ENCODE measurements at places on chromosomes 1 and 21.

DNA sequence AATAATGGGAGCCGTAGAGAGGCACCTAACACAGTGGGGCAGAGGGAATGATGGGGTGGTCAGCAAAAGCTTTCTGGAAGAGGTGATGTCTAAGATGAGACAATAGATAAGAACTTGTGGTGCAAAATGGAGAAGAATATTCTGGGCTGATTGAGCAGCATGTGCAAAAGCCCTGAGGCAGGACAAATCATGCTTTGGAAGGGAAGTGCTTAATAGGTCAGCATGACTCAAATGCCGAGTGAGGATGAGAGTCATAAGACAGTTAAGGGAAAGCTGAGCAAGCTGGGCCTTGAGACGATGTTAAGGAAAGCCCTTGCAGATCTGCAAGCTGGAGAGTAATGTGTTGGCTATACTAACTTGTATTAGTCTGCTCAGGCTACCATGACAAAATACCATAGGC is 37.3 kb upstream of the ASB17 start:
- no peak overlapping the region for H3K4me3 ChIP-seq
- no peak overlapping the region for H3K27ac ChIP-seq
- H3K27me3 ChIP-seq = no peaks in the 10 kb centered on the region

GRCh38 chr1:55339681-55340080 is 124.5 kb upstream of the USP24 start:
- H3K4me1 ChIP-seq = no peaks in the 10 kb centered on the region
- no peaks in the 10 kb centered on the region for H3K36me3 ChIP-seq
- no peak for DNase-seq
- H3K4me3 ChIP-seq = no peak overlapping the region
- H3K27ac ChIP-seq = no peak overlapping the region
- no peaks in the 10 kb centered on the region for H3K27me3 ChIP-seq

DNA sequence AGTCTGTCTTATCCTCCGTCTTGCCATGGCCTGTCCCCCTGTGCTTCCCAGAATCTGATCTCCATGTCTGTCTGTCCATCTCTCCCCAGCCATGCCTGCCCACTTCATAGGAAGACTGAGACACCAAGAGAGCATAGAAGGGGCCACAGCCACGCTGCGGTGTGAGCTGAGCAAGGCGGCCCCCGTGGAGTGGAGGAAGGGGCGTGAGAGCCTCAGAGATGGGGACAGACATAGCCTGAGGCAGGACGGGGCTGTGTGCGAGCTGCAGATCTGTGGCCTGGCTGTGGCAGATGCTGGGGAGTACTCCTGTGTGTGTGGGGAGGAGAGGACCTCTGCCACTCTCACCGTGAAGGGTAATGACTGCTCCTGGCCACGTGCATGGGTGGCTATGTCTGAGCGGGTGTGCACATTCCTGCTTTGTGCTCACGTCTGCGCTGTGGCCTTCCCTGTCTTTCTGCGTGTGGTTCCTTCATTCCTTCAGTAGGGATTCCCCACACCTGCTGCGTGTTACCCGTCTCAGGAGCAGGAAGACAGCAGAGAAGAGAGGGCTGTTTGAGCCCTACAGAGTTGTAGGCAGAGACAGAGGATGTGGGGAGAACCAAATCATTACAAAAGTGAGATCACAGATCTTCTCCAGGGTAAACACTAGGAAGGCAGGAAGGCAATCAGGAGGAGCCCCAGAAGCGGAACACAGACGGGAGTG is 80.8 kb downstream of the OBSCN start:
- no peaks in the 10 kb centered on the region for H3K4me1 ChIP-seq
- H3K27ac ChIP-seq = no peak overlapping the region
- no peaks in the 10 kb centered on the region for H3K27me3 ChIP-seq
- no peak overlapping the region for H3K4me3 ChIP-seq

DNA sequence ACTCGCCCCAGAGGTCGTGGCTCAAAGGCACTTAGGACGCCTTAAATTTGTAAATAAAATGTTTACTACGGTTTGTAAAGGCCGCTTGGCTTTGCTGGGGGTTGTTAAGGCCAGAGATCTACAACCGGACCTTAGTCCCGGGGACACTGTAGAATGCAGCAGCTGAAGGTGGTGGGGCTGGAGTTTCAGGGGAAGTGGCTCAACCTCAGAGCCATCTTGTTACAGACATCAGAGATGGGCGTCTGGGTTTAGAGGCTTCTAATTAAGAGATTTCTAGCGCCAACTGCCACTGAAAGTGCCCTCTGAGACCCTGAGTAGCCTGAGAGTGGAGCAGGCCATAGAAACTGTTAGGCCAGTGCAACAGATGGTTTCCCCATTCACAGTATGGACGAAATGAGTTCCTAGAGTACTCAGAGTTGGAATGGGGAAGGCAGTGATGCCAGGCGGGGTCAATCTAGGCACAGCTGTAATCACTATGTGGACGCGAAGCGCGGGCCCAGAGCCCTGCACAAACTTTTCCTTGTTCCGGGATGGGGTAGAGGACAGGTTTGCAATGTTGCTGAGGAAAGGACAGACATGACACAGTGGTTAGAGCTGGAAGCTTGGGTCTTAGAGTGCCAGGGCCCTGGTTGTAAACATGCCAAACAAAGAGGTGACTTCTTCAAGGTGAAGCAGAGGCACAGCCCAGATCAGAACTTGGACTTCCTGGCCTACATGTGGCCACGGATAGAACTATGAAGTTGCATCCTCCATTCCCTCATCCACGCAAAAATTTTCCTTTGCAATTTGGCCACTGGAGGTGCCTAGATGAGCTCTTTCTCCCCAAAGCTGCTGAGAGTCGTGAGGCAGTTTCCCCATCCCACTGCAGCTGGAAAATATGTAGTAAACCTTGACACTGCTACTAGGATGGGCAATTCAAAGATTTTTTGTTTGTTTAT is 6.0 kb downstream of the HLX start:
- no peak for DNase-seq
- no peak overlapping the region for H3K4me3 ChIP-seq
- peaks cover 99% of the 10 kb centered on the region for H3K27me3 ChIP-seq

GRCh38 chr1:82343381-82343780 is 542.6 kb downstream of the ADGRL2 start:
- peaks cover 3% of the 10 kb centered on the region for H3K4me1 ChIP-seq
- no peaks in the 10 kb centered on the region for H3K36me3 ChIP-seq
- no peak overlapping the region for H3K4me3 ChIP-seq
- no peak for DNase-seq

GRCh38 chr1:20604678-20605077 is 15.8 kb downstream of the CDA start:
- no peaks in the 10 kb centered on the region for H3K27me3 ChIP-seq
- DNase-seq = no peak
- no peak overlapping the region for H3K4me3 ChIP-seq
- no peaks in the 10 kb centered on the region for H3K36me3 ChIP-seq
